Stimulated activated CD8-positive, alpha-beta memory T cell treated with anti-CD3 and anti-CD28 coated beads, Interleukin-7, amount 100 ng/mL, for 1 hour (primary cell): ENCODE measurements at places on chromosomes 5 and 9.

DNA sequence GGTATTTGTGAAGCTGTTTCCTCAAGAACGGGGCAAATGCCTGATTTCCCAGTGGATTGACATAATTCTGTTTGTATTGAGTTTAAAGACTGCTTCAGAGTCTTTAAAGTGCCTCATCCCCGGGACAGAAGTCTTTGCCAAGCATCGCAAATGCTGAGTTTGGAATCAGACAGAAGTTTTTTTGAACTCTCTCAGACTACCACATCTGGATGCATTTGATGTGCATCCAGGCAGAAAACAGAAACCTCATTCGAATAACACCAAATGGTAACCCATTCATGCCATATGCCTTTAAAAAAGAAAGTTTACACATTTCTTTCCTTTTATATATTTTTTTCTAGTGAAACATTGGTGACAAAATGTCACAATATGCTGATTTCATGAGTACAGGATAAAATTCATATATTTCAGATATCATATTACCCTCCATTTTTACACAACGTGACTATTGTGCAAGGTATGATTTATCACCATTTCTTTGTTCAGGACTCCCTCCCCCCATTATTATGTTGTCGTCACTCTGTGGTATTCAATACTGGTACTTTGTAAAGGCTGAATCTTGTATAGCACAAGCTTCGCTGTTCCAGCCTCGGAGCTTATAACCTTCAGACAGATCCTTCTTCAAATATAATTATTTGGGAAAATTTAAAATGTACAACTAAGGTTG is 91.1 kb downstream of the ZNF608 start:
- no peak for DNase-seq

GRCh38 chr5:132771503-132771998 is 5.5 kb downstream of the SEPTIN8 start:
- no peak for DNase-seq

DNA sequence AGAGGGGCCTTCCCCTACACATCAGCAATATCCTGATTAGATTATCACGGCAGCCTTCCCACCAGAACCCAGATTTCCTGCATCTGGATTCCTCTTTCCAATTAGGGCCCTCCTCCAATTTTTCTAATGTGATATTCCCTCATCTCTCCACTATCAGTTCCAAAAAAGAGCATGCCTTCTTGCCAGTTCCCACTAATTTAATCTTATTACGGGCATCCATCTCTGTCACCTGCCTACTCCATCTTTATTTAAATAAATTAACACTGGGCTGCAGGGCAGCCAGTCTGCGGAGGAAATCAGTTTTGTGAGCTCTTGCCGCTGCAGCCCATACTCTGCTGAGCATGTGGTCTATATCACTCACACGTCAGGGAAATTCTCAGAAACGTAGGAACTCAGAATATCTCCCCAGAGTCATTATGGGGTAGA is 16.6 kb upstream of the FBP2 start:
- DNase-seq, result no peak

DNA sequence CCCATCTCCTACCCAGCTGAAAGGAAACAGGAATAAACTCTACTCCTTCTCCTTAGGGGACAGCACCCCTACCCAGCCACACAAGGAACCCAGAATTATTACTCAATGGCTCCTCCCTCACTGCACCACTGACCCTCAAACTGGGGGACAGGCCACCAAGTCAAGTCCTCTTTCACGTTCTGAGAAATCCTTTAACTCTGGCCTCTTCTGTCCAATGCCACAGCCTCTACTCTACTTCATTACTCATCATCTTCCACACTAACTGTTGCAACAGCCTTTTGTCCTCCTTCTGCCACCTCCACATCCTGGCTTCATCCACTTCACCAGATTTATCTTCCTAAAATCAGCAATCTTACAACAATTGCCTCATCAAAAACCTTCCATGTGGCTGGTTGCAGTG is 6.8 kb downstream of the TTC39B start:
- DNase-seq, result no peak

DNA sequence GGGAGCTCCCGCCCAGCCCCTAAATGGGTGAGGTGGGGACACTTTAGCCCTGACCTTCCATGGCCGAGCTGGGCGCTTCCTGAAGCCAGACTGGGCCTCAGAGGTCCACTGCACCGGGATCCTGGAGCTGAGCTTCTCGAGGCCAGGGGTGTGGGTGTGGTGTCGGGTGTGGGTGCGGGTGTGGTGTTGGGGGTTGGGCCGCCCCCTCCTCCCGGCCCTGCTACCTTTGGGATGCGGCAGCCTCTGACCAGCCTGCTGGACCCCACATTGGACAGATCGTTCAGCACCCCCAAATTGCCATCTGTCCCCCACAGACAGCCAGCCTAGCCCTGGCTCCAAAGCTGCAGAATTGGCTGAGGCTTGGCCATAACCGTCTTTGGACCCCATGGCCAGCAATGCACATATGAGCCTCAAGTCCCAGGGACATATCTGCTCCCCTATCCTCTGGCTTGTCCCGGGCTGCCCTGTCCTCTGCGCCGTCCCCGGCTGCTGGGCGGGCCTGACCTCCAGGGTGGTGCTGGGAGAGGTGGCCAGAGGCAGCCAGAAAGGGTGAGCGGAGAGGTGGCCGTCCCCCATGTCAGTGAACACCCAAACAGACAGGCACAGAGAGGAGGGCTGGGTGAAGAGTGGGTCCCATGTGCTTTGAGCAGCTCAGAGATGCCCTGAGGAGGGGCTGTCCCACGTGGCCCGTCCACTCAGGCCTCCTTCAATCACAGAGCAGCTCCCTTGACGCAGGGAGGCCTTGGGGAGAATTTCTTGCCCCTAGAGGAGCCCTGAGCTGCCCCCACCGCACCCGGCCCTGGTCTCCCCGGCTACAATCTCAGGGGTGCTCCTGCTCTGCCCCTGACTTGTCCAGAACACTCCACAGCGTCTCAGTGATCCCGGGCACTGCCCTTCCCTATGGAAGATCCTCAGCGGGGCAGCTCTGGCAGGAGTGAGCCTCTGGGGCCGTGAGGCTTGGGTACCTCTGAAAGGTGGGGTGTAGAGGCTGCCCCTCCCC is 3.4 kb upstream of the PTGDS start:
- no peak for DNase-seq
